ENCODE measurements at places on chromosomes 16 and 17.

DNA sequence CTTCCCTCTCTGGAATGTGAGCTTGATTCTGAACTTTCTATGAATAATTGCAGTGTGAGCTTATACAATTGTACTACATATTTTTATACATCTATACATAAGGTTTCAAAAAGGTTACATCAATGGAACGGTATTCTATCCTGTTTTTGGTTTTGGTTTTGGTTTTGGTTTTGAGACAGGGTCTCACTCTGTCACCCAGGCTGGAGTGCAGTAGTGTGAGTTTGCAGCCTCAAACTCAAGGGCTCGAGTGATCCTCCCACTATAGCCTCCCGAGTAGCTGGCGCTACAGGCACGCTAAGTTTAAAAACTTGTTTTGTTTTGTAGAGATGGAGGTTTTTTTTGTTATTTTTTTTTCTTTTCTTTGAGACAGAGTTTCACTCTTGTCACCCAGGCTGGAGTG, 1.1 kb downstream of the CTRB1 start:
- no peak for DNase-seq

DNA sequence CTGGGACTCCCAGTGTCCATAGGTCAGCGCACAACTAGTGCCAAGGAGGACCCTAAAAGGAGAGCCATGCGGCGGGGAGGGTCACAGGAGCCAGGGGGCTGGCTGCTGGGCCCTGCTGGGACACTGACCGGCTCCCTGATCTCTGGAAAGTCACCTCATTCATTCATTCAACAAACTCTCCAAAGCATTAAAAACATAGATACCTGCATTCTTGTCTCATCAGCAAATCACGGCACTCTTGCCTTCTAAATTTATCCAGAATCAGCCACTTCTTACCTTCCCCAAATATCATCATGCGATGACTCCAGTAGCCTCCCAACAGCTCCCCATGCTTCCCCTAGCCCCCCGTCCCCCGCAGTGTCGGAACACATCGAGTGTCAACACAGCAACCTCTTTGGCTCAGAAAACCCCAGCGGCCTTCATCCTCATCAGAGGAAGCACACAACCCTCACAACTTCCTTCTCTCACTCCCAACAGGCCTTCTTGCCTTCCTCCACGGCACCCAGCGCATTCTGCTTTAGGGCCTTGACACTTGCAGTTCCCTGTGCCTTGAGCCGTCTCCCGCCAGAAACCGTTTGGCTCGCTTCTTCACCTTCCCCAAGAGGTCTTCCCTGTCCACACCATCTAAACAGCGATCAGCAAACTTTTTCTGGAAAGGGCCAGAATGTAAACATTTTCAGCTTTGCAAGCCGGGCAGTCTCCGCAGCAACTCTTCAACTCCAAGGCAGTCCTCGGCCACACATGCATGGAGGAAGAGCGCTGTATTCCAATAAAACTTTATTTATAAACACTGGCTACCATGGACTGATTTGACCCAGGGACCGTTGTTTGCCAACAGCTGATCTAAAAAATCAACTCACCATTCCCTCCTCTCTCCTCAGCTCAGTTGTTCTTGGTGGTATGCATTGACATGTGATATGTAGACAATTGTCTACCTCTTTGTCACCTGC, 119.5 kb upstream of the TNRC6C start:
- peak; percentile 42 for DNase-seq

DNA sequence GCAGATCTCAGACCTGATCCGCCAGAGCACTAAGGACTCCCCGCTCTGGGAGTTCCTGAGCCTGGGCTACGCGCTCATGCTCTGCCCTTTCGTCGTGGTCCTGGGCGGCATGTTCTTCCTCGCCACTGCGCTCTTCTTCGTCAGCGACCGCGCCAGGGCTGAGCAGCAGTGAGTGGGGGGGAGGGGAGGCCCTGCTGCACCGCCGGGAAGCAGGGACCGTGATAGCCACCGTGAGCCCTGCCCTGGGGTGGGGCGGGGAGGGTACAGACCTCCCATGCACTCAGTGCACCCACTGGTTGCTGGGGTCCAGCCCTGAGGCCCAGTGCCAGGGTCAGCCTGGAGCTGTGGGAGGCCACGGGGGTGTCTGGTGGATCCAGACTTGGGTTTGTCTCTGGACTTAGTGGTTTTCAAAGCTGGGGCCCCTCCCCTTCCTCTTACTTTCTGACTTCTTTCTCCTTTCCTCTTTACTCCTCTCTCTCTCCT, 18.9 kb downstream of the MYBBP1A start:
- no peak for DNase-seq

GRCh38 chr17:4839965-4840892, 7.1 kb downstream of the MINK1 start:
- no peak for DNase-seq

DNA sequence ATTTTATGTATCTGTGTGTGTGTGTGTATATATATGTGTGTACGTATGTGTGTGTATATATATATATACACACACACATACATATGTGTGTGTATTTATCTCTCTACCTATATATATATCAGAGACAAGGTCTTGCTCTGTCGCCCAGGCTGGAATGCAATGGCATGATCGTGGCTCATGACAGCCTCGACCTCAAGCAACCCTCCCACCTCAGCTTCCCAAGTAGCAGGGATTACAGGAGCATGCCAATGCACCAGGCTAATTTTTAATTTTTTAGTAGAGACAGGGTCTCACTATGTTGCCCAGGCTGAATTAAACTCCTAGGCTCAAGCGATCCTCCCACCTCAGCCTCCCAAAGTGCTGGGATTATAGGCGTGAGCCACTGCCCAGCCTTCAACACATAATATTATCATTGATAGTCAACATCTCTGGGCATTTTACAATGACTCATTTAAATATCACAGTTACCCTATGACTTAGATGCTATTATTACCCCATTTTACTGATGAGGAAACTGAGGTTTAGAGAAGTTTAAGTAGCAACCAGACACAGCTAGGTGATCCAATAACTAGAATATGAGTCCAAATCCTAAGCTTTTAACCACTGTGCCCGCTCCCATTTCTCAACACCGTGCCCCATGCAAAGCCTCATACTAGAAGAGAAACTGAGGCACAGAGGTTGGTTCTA, 24.3 kb downstream of the G6PC3 start:
- no peak for DNase-seq

GRCh38 chr17:70207184-70207583, 37.9 kb downstream of the KCNJ2 start:
- no peak for DNase-seq

DNA sequence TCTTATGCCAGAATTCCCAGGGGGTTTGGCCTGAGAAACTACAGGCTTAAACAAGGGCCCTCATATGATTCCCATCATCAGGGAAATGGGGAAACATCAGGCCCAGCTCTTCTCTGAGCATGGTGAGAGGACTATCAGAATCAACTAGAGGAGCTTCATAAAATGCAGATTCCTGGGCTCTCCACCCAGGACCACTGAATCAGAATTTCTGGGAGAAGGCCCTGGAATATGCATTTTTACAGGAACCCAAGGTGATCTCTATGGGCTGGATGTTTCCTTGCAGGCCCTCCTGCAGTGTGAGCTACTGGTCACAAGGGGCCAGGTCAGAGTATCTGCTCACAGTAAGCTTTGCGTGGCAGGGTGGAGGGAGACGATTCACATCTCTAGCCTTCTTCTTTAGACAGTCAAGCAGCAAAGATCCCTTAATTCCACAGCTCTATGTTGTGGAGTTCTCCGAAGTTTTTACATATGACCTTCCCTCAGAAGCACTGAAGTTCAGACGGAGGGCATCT, 38.8 kb upstream of the HOXB13 start:
- no peak for DNase-seq

DNA sequence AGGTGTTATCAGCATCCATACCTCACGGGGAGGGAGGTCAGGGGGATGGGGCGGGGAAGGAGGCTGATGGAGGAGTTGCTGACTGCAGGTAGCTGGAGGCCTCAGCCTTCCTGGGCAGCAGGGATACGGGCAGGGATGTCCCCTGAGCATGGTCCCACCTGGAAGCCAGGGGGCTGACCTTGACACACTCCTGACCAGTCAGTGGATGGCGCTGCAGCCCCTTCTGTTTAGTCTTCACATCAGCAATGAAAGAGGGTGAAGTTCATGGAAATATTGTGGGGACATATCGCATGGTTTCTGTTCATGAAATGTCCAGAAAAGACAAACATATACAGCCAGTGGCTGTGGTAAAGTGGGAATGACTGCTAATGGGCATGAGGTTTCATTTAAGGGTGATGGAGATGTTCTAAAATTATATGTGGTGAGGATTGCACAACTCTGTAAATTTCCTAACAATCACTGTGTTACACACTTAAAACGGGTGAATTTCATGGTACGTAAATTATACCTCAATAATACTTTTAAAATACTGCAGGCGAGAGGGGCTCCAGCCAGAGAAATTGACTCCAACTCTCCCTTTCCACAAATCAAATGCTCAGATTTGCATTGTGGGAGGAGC, 489.6 kb downstream of the CDH13 start:
- DNase-seq: no peak

- no peak for DNase-seq
These were observed 20.9 kb downstream of the SOCS1 start for GRCh38 chr16:11234884-11235702.

GRCh38 chr16:31502981-31503380, 5.2 kb downstream of the RUSF1 start:
- DNase-seq: no peak

DNA sequence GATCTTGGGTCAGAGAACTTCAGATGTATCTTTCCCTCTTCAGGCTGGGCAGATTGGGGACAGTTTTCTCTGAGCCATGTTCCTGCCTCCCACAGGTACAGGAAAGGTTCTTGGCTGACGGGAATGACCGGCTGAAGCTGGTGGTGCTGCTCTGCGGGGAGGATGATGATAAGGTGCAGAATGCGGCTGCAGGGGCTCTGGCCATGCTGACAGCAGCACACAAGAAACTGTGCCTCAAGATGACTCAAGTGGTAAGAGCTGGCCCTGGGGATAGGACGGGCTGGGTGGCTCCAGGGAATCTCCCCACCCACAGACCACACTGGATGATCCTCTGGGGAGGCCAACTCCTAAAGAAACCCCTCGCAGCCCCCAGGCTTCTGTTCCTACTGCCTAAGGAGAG, 10.9 kb downstream of the SLC35G3 start:
- no peak for DNase-seq

GRCh38 chr16:74033441-74033995, 263.1 kb upstream of the PSMD7 start:
- no peak for DNase-seq

DNA sequence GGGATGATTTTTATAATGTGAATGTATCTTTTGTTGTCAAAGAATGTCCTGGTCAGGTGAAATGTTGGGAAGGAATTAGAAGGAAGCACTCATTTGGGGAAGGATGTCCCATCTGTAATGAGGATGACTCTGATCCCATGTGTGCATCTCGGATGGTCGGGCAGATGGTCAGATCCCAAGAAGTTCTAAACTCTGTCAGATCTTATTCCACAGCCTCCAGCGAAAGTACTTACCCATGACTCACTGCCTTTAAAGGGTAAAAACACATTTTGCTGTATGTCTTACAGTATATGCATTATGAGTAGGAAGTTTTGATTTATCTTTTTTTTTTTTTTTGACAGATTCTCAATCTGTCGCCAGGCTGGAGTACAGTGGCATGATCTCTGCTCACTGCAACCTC, 548 bp upstream of the KRTAP4-11 start:
- DNase-seq: no peak

DNA sequence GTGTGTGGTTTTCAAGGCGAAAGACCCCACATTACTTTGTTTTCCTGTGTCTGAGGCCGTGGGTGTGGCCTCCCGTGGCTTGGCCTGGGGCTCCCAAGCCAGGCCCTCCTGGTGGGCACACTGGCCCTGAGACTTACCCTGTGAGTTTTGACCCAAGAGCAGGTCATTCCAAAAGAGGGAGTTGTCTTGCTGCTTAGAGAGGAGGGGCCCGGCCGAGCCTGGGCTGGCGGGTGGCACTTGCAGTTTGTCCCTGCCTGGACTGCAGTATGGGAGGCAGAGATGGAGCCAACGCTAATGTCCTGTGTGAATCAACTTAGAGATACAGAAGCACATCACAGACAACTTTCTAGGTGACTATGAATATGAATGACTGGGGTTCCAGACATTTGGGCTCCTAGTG, 22.7 kb downstream of the PLEKHG4 start:
- no peak for DNase-seq

DNA sequence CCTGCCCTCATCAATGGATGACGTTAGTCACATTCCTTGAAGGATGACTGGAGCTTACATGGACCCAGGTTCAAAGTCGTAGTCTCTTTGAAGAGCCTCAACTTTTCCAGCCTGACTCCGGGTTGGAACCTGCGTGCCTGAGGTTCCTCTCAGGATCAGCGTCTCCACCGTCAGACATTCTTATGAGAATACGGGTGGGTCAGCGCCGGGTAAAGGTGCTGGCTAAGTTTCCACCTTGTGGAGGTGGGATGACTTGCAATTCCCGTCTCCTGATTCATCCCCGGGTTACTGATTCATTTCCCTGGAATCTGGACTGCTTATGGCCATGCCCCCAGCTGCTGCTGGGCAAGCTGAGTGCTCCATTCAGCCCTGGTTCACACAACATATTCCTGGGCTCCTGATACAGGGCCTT, 38.9 kb upstream of the CMIP start:
- peak; percentile 92 for DNase-seq

GRCh38 chr17:83123896-83124801, 44.7 kb downstream of the METRNL start:
- no peak for DNase-seq

GRCh38 chr17:29176558-29177351, 3.4 kb downstream of the MYO18A start:
- DNase-seq: no peak

GRCh38 chr16:74867281-74867849, 92.7 kb upstream of the FA2H start:
- DNase-seq: no peak

DNA sequence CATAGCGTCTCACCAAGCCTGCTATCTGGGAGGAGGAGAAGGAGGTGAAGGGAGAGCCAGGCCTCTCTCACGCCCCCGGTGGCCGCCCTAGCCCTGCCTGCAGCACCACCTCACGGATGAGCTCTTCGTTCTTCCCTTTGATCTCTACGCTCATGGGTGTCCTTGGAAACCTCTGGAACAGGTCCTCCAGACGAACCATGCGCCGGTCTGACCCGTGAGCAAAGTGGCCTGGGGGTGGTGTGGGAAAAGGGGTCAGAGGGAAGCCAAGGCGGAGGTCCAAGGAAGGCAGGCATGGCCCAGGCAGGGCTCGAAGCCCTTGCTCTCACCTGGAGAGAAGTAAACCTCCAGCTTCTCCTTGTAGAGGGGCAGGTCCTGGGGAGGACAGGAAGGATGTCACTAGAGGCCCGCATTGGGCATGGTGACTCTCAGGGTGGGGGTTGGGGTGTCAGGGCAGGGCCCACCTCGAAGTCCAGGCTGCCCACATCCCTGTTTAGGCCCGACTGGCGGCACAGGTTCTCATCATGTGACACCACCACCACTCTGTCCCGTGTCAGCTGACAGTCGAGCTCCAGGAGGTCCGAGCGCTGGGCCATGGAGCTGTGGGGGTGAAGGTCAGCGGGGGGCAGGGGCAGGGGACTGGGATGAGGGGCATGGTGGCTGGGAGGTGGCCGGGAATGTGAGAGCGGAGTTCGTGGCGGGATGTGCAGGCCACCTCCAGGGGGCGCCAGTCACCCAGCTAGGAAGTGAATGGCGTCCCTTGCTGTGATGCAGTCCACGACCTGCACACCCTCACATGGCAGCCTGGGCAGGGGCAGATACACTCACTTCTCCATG, 923 bp downstream of the GDPD3 start:
- peak; percentile 59 for DNase-seq

Measured in RWPE2 (cell line).